Activated CD4-positive, alpha-beta T cell treated with anti-CD3 and anti-CD28 coated beads for 36 hours (primary cell): ENCODE measurements at places on chromosomes 5 and 9.

- no peak for DNase-seq
These were observed 66.1 kb downstream of the GPR21 start for GRCh38 chr9:123099548-123099947.

DNA sequence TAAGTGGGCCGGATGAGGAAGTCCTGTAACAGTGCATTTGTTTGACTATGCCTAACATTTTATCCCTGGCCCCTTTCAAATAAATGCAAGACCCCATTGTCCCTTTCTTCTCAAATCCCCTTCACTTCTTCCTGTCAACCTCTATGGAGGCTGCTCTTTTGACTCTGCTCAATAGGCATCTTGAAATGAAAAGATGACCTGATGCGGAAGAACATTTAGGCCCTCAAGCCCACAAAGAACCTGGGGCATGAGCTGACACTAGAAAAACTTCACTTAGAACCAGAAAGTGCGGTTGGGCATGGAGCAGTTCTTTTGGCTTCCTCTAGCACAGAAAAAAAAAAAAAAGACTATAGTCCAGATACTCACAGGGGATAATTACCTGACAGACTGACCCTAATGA is 1434.7 kb upstream of the WWC1 start:
- no peak for DNase-seq

DNA sequence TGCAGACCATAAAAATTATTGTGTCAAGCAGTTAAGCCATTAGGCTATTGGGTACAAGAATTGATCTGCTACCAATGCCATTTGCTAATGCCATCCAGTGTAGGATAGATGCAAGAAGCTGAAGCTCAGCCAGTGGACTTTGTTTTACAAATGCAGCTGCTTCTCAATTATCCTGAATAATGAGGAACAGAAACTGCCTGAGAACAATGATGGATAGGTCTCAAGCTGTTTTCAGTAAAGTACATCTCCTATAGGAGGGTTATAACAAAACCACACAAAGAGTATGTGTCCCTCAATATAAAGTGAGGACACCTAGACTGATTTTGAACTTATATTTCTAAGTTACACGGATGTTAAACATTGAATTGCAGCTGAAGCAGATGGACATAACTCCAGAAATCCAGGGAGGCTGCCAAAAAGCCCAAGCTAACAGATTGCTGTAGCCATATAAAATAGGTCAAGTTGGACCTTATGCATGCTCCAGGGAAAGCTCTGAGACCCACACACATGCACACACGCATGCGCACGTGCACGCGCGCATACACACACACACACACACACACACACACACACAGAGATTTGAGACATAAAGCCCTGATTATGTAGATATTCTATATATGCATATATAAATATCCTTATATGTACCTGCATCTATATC is 482.7 kb upstream of the CD180 start:
- no peak for DNase-seq

DNA sequence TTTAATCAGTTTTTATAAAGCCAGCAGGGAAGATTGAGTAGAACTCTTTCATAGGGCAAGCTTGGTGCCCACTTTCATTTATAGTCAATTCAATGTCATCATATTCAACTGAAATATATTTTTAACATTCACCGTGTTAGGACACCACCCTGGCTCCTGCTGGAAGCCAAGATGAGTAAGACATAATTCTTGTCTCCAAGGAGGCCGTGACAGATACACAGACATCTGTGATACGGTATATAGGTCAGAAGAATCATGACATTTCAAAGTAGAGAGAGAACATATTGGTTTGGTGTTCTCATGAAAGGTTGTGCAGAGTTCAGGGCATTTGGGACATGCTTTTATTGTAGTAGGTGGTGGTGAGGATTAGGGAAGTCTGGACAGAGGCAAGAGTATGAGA is 120.1 kb downstream of the CMYA5 start:
- no peak for DNase-seq

DNA sequence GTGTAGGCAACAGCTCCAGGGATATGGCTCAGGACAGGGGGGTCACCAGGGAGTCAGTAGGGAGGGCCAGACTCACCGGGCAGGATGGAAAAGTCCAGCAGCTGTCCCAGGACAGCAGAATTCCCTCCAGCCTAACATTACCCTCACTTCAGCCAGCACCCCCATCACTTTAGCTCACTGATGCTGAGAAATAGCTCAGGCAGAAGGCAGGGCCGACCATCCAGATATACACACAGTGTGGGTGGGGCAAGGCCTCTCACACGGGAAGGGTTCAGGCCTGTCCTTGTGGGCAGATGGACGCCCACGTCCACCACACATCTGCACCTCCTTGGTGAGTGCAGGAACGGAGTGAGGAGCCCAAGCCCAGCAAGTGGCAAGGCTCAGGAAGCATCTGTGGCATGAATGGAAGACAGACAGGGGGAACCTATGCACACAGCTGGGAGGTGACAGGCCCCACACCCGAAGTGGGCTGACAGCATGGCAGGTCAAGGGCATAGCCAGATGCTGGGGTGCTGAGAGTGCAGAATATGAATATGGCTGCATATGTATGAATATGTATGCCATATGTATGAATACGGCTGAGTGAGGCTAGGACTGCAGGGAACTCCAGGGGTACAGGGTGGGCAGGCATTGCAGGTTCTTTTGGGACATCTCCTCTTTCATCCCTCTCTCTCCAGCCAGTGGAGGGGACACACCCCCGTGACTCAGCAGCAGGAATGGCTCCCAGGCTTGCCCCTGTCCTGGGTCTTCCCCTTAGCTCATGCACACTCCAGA is 17.0 kb downstream of the BICD2 start:
- DNase-seq = no peak

GRCh38 chr5:5483350-5483749 is 60.9 kb downstream of the ICE1 start:
- DNase-seq = no peak

GRCh38 chr5:219991-220390 is 1.9 kb downstream of the SDHA start:
- DNase-seq = no peak

- DNase-seq = no peak
These were observed 97.9 kb downstream of the CDH6 start for GRCh38 chr5:31291323-31291854.

DNA sequence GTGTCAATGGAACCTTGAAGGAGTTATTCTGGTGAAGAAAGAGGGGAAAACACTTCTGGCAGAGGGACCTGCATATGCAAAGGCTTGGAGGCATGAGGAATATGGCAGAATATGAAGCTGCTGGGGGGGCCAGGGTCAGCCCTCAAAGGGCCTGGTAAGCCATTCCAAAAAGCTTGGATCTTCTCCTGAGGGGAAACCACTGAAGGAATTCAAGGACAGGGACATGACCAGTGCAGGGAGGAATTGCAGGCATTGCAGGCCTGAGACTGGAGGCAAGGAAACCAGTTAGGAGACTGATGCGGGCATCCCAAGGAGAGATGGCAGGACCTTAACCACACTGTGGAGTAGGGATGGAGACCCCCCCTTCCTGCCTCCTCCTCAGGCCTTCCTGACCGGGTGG is 21.4 kb downstream of the ENHO start:
- DNase-seq = no peak

DNA sequence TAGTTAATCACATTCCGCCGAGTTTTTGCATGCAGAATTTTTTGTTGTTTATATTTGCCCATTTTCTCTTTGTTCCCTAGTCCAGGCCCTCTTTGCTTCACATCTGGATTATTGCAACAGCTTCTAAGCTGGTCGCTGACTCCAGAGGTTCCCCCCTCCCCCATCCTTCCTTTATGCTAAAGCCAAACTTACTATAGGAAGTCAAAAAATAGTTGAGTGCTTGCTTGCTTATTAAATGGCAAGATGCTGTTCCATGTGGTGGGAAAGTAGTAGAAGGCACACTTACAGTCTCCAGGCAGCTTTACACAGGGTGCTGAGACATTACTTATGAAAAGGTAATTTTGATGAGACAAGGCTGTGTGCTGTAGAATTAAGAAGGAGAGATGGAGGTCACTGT is 1.3 kb downstream of the ZBTB34 start:
- DNase-seq = no peak

DNA sequence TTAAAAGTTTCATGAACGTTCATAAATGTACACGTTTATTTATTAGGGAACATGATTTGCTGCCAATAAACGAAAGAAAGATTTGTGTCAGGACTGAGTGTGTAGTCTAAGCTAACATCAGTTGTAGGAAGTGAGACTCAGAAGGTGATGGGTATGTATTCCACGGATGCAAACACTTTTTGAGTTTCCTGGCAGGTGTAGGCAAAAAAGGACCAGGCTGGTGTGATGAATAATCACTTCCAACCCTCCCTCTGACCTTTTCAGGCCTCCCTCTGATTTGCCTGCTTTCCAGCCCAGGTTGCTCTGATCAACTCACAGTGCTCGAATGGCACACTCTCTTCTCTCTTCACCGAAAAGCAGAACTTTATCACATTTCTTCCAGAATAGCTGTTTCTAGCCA is 51.8 kb downstream of the BASP1 start:
- no peak for DNase-seq

DNA sequence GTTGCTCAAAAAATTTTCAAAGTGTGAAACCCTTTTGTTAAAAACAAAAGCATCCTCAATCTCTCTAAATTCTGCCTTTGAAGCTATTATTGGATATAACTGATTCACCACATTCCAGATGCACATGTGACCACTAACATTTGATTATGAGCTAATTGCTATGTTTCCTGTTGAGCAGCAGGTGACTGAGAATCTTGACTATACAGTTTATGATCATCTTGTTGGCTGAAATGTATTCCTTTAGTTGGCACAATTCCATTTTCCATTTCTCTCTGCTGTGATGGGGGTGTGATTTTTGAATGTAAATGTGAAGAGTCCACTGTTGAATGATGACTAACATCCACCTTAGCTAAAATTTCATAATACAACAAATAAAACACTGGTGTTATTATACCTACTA is 10.7 kb downstream of the LYSMD3 start:
- no peak for DNase-seq

DNA sequence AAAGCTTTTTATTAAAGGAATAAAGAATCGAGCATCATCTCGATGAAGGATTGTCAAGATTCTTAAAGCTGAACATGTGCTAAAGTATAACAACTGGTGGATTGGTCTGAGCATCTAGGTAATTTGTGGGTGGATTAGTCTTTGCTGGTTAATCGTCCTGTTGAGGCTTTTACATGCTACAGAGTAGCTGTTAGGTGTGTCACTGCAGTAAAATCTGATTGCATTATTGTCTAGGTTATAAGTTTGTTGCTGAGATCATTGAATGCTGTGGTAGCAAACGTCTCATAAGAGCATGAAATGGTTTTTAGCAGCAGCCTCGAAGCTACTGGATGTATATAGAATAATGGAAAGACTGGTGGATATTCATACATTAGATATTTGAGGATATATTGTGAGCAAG is 7.2 kb downstream of the FBXO38 start:
- no peak for DNase-seq

DNA sequence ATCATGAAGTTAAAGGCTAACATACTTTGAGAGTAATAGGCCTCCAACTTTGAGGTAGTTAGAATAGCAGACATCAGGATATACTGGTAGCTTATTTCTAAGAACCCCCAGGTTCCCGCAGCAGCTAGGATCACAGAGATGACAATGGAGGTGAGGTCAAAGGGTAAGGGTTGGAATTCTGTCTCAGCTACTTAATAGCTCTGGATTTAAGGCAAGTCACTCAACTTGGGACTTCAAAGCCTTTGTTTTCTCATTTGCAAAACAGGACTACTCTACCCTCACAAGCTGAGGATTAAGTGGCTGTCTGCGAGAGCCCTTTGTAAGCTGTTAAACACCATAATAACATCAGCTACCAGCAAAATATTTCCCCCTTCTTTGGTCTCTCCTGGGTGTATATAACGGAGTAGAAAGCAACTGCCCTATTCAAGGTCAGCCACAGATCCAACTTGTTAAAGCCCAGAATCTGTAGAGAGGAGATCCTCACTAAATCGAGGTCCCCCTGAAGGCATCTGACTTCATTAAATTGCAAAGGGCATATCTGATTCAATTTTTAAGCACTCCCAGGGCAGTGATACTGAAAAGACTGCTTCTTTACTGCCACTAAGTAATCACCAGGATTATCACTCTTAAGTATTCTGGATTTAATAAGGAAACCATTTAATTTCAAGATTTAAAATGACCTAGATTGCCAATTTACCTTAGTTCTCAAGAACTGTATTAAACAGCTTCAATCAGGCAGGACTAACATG is 104.7 kb downstream of the DCP2 start:
- DNase-seq = no peak

- DNase-seq = no peak
These were observed 7.0 kb downstream of the NSMF start for GRCh38 chr9:137452006-137452760.

DNA sequence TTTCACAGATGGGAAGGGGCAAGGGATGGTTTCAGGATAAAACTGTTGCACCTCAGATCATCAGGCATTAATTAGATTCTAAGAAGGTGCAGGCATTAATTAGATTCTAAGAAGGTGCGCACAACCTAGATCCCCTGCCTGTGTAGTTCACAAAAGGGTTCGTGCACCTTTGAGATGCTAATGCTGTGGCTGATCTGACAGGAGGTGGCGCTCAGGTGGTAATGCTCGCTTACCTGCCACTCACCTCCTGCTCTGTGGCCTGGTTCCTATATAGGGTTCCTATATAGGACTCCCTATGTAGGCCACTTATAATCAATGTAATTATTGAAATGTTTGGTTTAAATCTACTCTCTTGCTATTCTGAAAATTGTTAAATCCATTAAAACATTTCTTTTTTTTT is 171.0 kb downstream of the MSX2 start:
- DNase-seq = no peak

- DNase-seq = no peak
These were observed 15.1 kb upstream of the CCL28 start for GRCh38 chr5:43427306-43427705.

GRCh38 chr5:131182839-131183238 is 12.1 kb downstream of the LYRM7 start:
- DNase-seq = no peak

GRCh38 chr9:37433867-37434371 is 11.4 kb downstream of the GRHPR start:
- no peak for DNase-seq

DNA sequence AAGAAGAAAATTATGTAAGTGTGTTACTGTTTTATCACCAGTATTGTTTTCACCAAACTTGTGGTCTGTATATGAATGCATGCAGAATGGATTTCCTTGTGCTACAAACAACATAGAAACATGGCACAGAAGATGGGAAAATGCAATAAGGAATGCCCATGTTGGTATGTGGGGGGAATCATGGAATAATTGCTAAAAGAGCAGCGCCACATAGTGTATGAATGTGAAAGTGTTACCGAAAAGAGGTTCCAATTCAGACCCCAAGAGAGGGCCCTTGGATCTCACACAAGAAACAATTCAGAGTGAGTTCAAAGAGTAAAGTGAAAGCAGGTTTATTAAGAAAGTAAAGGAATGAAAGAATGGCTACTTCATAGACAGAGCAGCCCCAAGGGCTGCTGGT is 26.4 kb upstream of the TYRP1 start:
- DNase-seq = no peak

DNA sequence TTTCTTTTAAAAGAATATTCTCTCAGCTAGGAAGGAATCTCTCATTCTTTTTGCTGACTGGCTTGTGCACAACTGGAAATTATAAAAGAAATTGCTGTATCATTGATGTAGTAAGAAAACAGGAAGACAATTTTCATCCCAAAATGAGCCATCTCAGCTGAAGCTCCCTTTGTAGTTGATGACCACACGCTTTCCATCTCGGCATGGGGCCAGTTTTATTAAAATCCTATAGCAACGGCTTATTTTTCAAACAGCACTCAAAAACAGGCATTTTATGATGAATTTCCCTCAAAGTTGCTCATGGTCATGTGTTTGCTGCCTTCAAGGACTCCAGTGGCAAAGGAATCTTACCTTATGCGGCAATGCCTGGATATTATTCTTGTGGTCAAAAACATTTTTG is 62.4 kb upstream of the GLIS3 start:
- DNase-seq = no peak
